Activated CD4-positive, alpha-beta T cell treated with anti-CD3 and anti-CD28 coated beads, Interleukin-2, amount 10 ng/mL, durations not matched to agents 7 days and 5 days (primary cell): ENCODE measurements at places on chromosomes 12 and 14. TPM values are rescaled to one million over a fixed set of nuclear protein-coding genes. Genes with fewer than 3 reads are reported as not detected.

The MSI1 gene
- total RNA-seq = not detected

The NEUROD4 gene
- not detected for total RNA-seq

The SLC8B1 gene
- total RNA-seq = 27.7 TPM

The CLEC9A gene
- not detected for total RNA-seq

The ERO1A gene
- total RNA-seq = 155 TPM

The ASCL1 gene
- not detected for total RNA-seq

The PTHLH gene
- total RNA-seq = not detected

The KRT77 gene
- total RNA-seq = not detected

The CCDC175 gene
- not detected for total RNA-seq

The NFATC4 gene
- not detected for total RNA-seq

The SLC5A8 gene
- not detected for total RNA-seq

GRCh38 chr12:130266751-130267150 lies 70.9 kb upstream of the PIWIL1 start:
- H3K27ac ChIP-seq = no peak overlapping the region
- no peak for DNase-seq
- H3K4me1 ChIP-seq = no peaks in the 10 kb centered on the region
- H3K36me3 ChIP-seq = no peaks in the 10 kb centered on the region
- H3K27me3 ChIP-seq = no peaks in the 10 kb centered on the region

DNA sequence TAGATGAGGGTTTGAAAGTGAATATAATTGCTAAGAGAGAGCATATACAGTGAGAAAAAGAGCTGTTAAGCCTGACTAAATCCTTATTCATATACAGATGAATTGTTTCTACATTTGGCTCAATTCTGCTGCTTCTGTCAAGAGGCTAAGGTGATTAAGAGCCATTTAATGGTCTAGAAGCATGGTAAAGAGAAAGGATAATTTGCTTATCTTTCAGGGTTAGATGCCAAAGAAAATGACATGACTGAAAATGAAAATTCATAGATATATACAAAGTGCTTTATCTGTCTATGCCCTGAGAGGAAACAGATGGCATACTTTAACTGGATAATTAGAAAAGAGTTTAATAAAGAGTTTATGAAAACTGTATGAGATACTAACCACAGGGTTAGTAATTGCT lies 834.9 kb downstream of the SLC6A15 start:
- DNase-seq = no peak
- H3K27me3 ChIP-seq = no peaks in the 10 kb centered on the region
- H3K4me1 ChIP-seq = no peaks in the 10 kb centered on the region

- H3K4me1 ChIP-seq = peaks cover 60% of the 10 kb centered on the region
- peak; percentile 64 for DNase-seq
- H3K36me3 ChIP-seq = peaks cover 4% of the 10 kb centered on the region
- peaks cover 65% of the 10 kb centered on the region for H3K27me3 ChIP-seq
- peak overlapping the region; percentile 51 for H3K4me3 ChIP-seq
These were observed 4.4 kb upstream of the SHMT2 start for GRCh38 chr12:57224973-57225679.

- DNase-seq = no peak
- no peaks in the 10 kb centered on the region for H3K4me1 ChIP-seq
- no peak overlapping the region for H3K27ac ChIP-seq
- H3K4me3 ChIP-seq = no peak overlapping the region
These were observed 279.6 kb downstream of the NUAK1 start for GRCh38 chr12:105858981-105859710.

- H3K36me3 ChIP-seq = no peaks in the 10 kb centered on the region
- peaks cover 15% of the 10 kb centered on the region for H3K4me1 ChIP-seq
- DNase-seq = peak; percentile 81
- H3K27ac ChIP-seq = no peak overlapping the region
- peaks cover 4% of the 10 kb centered on the region for H3K27me3 ChIP-seq
- no peak overlapping the region for H3K4me3 ChIP-seq
These were observed 8.8 kb upstream of the GNPTAB start for GRCh38 chr12:101839324-101840283.

GRCh38 chr12:48995086-48995879 lies 3.9 kb downstream of the DDN start:
- no peak overlapping the region for H3K4me3 ChIP-seq
- peaks cover 32% of the 10 kb centered on the region for H3K4me1 ChIP-seq
- DNase-seq = peak; percentile 52
- peaks cover 1% of the 10 kb centered on the region for H3K36me3 ChIP-seq
- H3K27me3 ChIP-seq = peaks cover 66% of the 10 kb centered on the region

GRCh38 chr12:55721601-55722213 lies 1.5 kb downstream of the RDH5 start:
- H3K4me1 ChIP-seq = peaks cover 50% of the 10 kb centered on the region
- H3K36me3 ChIP-seq = peaks cover 42% of the 10 kb centered on the region
- H3K4me3 ChIP-seq = no peak overlapping the region
- DNase-seq = no peak
- no peaks in the 10 kb centered on the region for H3K27me3 ChIP-seq

GRCh38 chr14:21575661-21576060 lies 4.2 kb downstream of the OR10G3 start:
- no peaks in the 10 kb centered on the region for H3K4me1 ChIP-seq
- peaks cover 24% of the 10 kb centered on the region for H3K27me3 ChIP-seq

- DNase-seq = no peak
- no peaks in the 10 kb centered on the region for H3K27me3 ChIP-seq
- no peaks in the 10 kb centered on the region for H3K36me3 ChIP-seq
These were observed 471.2 kb upstream of the PRICKLE1 start for GRCh38 chr12:43060742-43061141.

GRCh38 chr12:1670358-1671268 lies 20.3 kb upstream of the ADIPOR2 start:
- H3K36me3 ChIP-seq = peaks cover 3% of the 10 kb centered on the region
- H3K4me1 ChIP-seq = peaks cover 36% of the 10 kb centered on the region
- DNase-seq = no peak
- no peaks in the 10 kb centered on the region for H3K27me3 ChIP-seq

DNA sequence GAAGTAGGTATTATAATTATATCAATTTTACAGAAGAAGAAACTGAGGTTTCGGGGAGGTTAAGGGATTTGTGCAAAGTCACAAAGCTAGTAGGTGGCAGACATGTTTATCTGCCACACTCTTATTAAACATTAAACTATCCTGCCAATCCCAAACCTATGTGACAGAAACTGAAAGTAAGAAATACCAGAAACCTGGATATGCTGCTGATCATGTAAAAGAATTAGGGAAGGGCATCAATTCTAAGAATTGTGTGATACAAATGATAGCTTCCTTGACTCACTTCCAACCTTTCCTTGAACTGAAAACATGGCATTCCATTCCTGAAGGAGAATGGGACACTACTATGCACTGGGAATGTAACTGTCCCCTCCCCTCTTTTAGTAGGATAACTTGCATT lies 16.9 kb downstream of the TAOK3 start:
- H3K4me1 ChIP-seq = peaks cover 45% of the 10 kb centered on the region
- H3K36me3 ChIP-seq = peaks cover 24% of the 10 kb centered on the region
- no peak overlapping the region for H3K27ac ChIP-seq

- no peaks in the 10 kb centered on the region for H3K27me3 ChIP-seq
- H3K4me1 ChIP-seq = peaks cover 38% of the 10 kb centered on the region
- H3K4me3 ChIP-seq = no peak overlapping the region
- peaks cover 15% of the 10 kb centered on the region for H3K36me3 ChIP-seq
These were observed 37.1 kb upstream of the LMNTD1 start for GRCh38 chr12:25590011-25590721.

GRCh38 chr12:85725991-85726390 lies 110.2 kb downstream of the RASSF9 start:
- H3K4me1 ChIP-seq = no peaks in the 10 kb centered on the region
- H3K4me3 ChIP-seq = no peak overlapping the region
- H3K27me3 ChIP-seq = no peaks in the 10 kb centered on the region
- no peak for DNase-seq

DNA sequence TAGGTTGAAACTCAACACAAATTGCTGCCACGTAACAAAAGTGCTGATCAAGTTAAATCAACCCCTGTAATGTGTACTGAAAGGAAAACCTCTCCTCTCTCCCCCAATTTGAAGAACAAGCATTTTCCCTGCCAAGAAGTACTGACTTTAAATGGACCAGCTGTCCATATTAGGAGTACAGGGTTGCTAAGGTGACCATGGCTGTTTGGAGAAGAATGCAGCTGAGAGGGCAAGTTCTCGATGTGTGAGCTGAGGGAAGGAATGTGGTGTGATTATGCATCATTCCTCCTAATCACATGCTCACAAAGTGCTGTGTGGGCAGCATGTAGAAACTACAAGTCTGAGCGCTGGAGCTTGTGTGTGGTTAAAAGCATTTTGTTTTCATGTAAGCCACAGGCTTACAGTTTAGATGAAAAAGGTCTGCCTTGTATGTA lies 50.9 kb upstream of the CCT2 start:
- peak; percentile 24 for DNase-seq
- peaks cover 15% of the 10 kb centered on the region for H3K4me1 ChIP-seq
- H3K36me3 ChIP-seq = peaks cover 11% of the 10 kb centered on the region

DNA sequence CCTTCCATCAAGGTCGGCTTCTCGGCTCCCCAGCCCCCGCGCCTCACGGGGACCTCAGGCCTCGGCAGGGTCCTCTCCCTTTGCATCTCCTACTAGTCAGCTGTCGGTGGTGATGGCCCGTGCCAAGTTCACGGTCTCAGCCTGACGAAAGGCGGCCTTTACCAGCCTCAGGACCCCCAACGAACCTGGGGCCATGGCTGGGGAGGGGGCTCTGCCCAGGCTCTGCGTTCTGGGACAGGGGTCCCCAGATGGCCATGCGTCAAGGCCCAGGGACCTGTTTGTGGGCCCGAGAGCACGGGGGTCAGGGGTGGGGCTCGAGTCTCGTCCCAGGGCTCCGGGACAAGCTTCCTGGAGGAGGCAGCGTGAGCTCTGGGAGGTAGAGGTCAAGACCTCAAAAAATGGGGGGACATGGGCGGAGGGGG lies 32.8 kb upstream of the DEGS2 start:
- peak overlapping the region; percentile 59 for H3K4me3 ChIP-seq
- H3K27me3 ChIP-seq = no peaks in the 10 kb centered on the region
- peaks cover 12% of the 10 kb centered on the region for H3K4me1 ChIP-seq
- H3K36me3 ChIP-seq = no peaks in the 10 kb centered on the region
- peak overlapping the region; percentile 86 for H3K27ac ChIP-seq

GRCh38 chr12:47791351-47791746 lies 18.3 kb downstream of the SLC48A1 start:
- DNase-seq = no peak
- peaks cover 65% of the 10 kb centered on the region for H3K36me3 ChIP-seq
- H3K4me1 ChIP-seq = no peaks in the 10 kb centered on the region
- H3K27me3 ChIP-seq = no peaks in the 10 kb centered on the region
- H3K27ac ChIP-seq = peak overlapping the region; percentile 57

DNA sequence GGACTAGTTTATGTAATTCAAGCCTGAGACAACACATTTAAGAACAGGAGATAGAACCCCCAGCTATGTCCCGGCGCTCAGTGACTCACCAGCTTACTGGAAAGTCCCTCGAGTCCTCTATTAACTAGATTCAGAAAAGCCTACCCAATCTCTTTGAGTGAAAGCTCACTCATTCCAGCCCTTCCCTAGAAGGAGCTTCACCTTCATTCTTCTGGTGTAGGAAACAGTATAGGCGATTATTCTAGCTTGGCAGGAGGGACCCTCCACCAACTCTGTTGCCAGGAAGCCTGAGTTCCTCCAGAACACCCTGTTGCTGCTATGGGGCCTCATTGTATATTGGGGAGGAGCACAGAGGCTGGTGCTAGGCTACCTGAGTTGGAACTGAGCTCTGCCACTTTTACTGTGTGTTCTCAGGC lies 57.2 kb upstream of the AEBP2 start:
- no peak for DNase-seq
- H3K27me3 ChIP-seq = no peaks in the 10 kb centered on the region
- no peaks in the 10 kb centered on the region for H3K4me1 ChIP-seq
- H3K27ac ChIP-seq = peak overlapping the region; percentile 9
- H3K36me3 ChIP-seq = no peaks in the 10 kb centered on the region

DNA sequence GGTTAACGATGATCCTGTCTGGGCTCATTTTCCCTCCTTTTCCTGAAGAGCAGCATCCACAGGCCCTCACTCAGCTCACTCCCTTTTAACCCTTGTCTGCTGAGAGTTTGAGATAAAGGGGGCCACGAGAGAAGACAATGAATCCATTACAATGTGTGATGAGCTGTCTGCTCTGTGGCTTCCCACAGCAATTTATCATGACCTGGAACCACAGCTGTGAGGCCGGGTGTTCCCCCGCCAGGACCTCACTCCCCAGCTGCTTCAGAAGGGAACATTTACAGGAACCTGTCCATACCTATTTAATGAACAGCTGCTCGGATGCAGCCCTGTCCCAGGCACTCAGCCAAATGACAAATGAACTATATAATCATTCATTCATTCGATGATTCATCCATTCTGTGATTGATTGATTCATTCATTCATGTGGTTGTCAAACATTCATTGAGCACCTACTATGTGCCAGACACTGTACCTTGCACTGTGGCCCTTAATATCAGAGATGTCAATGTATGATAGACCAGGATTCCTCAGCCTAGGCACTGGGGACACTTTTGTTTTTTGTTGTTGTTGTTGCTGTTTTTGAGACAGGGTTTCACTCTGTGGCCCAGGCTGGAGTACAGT lies 18.5 kb upstream of the P2RX7 start:
- DNase-seq = no peak
- H3K4me3 ChIP-seq = no peak overlapping the region
- peaks cover 8% of the 10 kb centered on the region for H3K4me1 ChIP-seq
- H3K27me3 ChIP-seq = peaks cover 4% of the 10 kb centered on the region
- no peaks in the 10 kb centered on the region for H3K36me3 ChIP-seq

DNA sequence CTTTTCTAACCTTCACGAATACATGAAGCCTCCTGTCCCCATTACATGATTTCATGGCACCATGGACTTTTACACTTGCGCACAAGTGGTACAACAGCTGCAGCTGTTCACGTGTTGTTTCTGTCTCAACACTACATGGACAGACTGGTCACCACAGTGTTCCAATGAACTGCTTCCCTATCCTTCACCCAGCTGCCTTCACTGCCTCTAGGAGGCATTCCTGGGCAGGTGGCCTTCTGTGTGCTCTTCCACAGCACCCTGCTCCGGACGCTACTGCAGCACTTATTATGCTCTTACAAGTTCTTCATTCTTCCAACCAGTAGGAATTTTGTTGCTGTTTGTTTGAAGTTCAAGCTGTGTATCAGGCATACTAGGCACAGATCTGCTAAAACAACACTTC lies 1.5 kb downstream of the MTERF2 start:
- H3K27me3 ChIP-seq = no peaks in the 10 kb centered on the region
- peak overlapping the region; percentile 15 for H3K4me3 ChIP-seq
- peaks cover 39% of the 10 kb centered on the region for H3K4me1 ChIP-seq
- no peak for DNase-seq

DNA sequence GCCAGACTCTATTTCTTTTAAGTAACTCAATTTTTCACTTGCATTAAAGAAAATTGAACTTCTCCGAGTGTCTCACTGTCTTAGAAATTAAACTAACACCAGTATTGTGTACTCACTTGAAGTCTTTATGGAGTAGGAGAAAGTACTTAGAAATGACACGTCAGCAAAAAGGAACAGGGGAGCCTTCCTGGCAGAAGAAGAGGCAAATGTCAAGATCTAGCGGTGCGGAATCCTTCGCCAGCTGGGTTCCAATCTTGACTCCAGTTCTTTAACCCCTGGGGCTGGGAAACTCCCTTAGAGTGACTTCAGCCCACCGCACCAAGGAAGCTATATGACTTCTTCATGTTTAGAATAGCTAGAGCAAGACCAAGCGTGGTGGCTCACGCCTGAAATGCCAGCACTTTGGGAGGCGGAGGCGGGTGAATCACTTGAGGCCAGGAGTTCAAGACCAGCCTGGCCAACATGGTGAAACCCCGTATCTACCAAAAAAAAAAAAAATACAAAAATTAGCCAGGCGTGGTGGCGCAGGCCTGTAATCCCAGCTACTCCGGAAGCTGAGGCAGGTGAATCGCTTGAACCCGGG lies 34.4 kb downstream of the WBP11 start:
- H3K4me3 ChIP-seq = peak overlapping the region; percentile 96
- peak overlapping the region; percentile 99 for H3K27ac ChIP-seq
- peak; percentile 23 for DNase-seq
- H3K36me3 ChIP-seq = peaks cover 60% of the 10 kb centered on the region

GRCh38 chr12:68959143-68959858 lies 26.3 kb upstream of the CPM start:
- peaks cover 21% of the 10 kb centered on the region for H3K4me1 ChIP-seq
- H3K36me3 ChIP-seq = peaks cover 18% of the 10 kb centered on the region
- H3K27me3 ChIP-seq = no peaks in the 10 kb centered on the region
- no peak for DNase-seq
- no peak overlapping the region for H3K4me3 ChIP-seq
